Kidney (tissue), 22 donors: ENCODE measurements at places on chromosomes 11 and 22. TPM values are rescaled to one million over a fixed set of nuclear protein-coding genes. Genes with fewer than 3 reads are reported as not detected.

DNA sequence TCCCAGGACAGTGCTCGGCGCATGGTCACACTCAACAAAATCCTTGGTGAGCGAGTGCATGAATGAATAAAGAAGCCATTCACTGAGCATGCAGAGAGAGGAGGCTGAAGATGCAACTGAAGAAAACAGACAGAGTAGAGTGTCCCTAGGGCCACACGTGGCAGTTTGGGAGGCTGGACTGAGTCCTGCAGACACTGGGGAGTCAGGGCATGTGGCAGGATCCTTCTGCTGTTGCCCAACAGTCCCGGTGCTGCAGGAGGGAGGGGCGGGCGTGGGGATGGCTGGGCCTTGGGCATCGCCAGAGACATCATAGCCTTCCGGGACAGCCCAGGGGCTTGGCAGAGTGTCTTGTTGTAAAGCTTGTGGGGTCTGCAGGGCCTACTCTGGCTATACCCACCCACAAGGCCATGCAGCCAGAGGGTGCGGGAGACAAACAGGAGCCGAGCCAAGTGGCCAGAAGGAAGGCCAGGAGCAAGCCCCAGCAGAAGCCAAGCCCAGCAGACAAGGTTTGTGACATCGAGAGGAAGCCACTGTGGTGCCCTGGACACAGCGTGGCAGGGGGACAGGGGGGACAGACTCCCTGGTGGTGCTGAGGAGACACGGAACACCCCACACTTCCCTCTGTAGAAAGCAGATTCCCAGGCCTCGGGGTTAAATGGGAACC is 26.7 kb upstream of the FBLN1 start:
- no peaks in the 10 kb centered on the region for H3K27me3 ChIP-seq
- no peak for DNase-seq
- no peak overlapping the region for H3K27ac ChIP-seq
- no peaks in the 10 kb centered on the region for H3K4me1 ChIP-seq
- no peak overlapping the region for H3K4me3 ChIP-seq

DNA sequence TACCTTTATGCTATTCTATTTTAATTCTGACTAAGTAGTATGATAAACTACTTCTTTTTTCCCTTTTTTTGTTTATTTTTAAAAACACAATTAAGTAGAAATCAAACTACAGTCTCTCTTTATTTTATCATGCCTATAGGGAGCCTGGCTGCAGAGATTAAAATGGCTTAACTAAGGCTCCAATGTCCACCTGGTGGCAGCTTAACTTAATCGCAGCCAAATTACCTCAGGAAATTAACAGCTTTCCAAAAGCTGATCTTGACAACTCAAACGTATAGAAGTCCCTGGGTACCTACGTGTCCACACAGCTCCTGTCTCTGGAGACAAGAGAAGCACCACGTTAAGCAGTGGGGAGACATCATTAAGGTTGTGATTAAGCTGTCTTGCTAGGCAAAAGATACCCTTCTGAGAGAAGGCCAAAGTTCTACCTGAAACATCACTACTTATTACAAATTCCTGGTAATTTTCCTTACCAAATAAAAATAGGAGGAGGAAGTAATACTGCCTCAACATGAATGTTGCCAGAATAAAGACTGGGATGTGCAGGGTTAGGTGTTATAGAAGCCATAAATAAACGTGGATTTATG is 63.2 kb upstream of the SNX19 start:
- peak; percentile 14 for DNase-seq
- H3K4me1 ChIP-seq = no peaks in the 10 kb centered on the region
- H3K27me3 ChIP-seq = no peaks in the 10 kb centered on the region
- H3K36me3 ChIP-seq = no peaks in the 10 kb centered on the region
- no peak overlapping the region for H3K27ac ChIP-seq

- H3K27me3 ChIP-seq = no peaks in the 10 kb centered on the region
- peaks cover 3% of the 10 kb centered on the region for H3K36me3 ChIP-seq
- no peak overlapping the region for H3K27ac ChIP-seq
- H3K4me3 ChIP-seq = no peak overlapping the region
- no peaks in the 10 kb centered on the region for H3K4me1 ChIP-seq
Observed at GRCh38 chr22:38869663-38870062, 2.4 kb downstream of the CBX6 start.

MMP27 gene
- not detected for total RNA-seq

DNA sequence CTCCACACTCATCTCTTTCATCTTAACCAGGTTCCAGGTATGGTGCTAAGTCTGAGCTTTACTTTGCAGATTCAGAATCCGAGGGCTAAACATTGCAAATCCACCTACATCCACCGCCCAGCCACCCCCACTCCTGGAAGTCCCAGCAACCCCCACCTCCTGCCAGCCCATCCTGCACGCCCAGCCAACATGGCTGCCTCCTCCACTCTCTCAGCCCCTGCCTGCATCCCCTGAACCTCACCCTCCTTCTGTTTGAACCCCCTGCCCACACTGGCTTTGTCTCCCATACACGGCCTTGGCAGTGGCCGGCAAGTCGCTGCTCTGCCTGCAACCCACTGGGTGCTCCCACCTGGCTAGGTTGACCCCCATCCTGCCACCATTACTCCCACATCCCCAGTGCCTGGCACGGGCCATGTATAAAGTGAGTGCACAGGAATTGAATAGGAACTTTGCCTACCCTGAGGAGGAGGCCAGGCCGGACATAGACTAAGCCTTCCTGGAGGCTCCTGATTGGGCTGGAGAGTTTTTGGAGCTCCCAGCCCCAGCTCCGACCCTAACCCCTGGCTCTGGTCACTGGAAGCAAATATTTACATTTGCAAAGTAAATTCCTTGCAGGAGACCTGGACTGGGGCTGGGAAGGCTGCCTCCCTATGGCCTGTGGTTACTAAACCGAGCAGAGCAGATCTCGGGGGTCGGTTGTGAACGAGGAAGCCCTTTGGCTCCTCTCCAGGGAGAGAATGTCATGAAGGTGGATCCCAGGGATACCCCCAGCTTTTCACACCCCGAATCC is 14.4 kb downstream of the EMID1 start:
- H3K4me1 ChIP-seq = no peaks in the 10 kb centered on the region
- H3K4me3 ChIP-seq = no peak overlapping the region
- no peak overlapping the region for H3K27ac ChIP-seq
- no peaks in the 10 kb centered on the region for H3K27me3 ChIP-seq
- no peaks in the 10 kb centered on the region for H3K36me3 ChIP-seq

HBB gene
- total RNA-seq = 59.9 TPM

DNA sequence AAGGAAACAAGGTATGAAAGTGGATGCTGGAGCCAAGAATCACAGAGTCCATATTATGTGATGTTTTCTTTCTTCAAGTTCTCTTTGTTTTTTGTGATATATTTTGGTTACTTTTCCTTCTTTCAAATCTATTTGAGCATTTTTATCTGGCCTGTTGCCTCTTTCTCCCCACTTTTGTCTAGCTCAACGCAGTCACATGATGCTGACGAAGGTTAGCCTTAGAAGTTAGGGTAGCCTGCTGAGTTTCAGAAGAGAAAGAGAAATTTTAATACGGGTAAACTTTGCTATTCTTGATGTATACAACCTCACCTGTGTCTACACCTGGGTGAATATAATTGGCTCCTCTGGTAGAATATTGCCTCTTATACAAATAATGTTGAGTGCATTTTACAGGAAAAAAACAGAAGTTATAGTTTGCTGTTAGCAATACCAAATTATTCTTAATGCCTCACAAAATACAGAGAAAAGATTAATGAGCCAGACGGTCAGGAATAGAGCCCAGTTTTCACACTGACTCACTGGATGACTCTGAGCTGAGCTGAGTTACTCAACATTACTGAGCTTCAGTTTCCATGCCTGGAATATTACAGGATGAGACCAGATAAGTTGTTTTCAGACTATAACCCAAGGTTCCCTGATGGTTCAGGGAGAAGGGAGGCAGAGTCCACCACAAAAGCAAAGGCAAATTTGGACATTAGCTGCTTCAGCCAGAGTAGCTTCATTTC is 161.6 kb upstream of the BDNF start:
- no peaks in the 10 kb centered on the region for H3K36me3 ChIP-seq
- H3K27ac ChIP-seq = no peak overlapping the region
- no peaks in the 10 kb centered on the region for H3K4me1 ChIP-seq
- no peaks in the 10 kb centered on the region for H3K27me3 ChIP-seq
- H3K4me3 ChIP-seq = no peak overlapping the region

GRCh38 chr11:46857666-46858065 is 11.6 kb upstream of the CKAP5 start:
- no peak overlapping the region for H3K4me3 ChIP-seq
- no peaks in the 10 kb centered on the region for H3K4me1 ChIP-seq
- no peaks in the 10 kb centered on the region for H3K36me3 ChIP-seq

DNA sequence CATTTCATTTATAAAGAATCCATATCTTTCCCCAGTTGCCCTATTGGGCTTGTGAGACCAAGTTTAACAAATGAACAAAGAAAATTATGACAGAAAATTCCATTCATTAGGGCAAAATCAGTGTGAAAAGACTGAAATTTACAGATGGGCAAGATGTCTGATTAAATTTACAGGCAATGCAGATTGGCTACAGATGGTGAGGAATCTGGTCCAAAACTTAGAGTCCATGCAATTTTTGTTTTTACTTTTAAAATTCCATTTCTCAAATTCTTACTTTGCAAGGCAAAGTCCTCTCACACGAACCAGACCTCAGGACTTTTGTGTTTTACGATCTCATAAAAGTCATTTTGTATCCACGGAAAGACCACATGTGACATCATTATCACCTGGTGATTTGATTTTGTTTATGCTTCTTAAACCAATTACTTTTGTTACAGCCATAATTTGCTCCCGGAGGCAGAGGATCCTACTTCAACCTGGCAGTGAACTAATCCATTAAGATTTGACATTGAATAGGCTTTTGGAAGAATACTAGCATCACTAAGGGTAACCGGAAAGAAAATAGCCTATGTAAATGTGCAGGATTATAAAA is 843.7 kb upstream of the CHORDC1 start:
- no peaks in the 10 kb centered on the region for H3K36me3 ChIP-seq
- H3K27ac ChIP-seq = no peak overlapping the region
- DNase-seq = no peak
- no peaks in the 10 kb centered on the region for H3K27me3 ChIP-seq
- H3K4me3 ChIP-seq = no peak overlapping the region
- H3K4me1 ChIP-seq = no peaks in the 10 kb centered on the region

DNA sequence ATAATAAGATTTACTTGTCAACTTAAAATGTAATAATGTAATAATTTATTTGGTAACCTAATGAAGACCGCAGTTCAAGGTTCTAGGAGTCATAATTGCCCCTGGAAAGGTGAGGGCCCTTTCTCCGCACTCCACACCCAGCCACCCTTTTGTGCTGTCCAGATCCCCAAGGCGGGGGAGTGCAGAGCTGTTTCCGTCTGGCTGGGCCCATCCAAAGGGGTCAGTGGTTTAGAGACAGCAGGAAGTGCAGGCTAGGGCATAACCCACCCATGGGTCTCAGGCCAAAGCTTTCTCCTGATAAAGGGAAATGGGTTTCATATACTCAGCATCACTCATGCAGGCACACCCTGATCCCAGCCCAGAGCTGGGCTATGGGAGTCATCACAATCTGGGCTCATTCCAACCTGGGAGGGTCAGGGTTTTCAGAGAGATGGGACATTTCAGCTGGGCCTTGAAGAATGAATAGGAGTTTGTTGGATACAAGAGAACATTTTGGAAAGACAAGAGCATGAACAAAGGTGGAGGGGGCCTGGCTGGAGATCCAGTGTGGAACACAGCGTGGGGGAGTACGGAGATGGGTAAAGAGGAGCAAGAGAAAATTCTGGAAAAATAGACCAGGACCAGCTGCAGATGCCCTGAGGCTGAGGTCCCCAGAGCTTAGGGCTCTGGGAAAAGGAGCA is 432.2 kb downstream of the TBC1D22A start:
- H3K4me1 ChIP-seq = no peaks in the 10 kb centered on the region
- no peaks in the 10 kb centered on the region for H3K27me3 ChIP-seq
- no peak overlapping the region for H3K4me3 ChIP-seq
- no peak overlapping the region for H3K27ac ChIP-seq

DNA sequence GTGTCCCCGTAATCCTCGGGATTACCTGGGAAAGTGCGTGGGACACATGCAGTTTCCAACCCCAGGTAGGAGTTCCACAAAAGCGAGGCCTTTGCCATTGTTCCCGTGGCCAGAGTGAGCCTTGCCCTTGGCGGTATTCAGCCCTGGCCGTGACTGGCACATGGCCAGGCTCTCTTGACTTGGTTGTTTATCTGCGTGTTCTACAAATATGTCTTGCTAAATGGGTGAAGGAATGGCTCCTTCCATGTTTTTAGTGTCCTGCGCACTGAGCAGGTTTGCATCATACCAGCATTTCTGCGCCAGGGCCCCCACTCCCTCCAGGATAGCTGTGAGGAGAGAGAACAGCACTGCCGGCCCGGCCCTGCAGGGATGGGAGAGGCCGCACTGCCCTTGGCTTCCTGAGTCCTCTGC is 20.0 kb downstream of the POLR3H start:
- H3K27ac ChIP-seq = peak overlapping the region; percentile 84
- no peak overlapping the region for H3K4me3 ChIP-seq
- H3K36me3 ChIP-seq = no peaks in the 10 kb centered on the region
- H3K27me3 ChIP-seq = no peaks in the 10 kb centered on the region
- H3K4me1 ChIP-seq = peaks cover 24% of the 10 kb centered on the region

GRCh38 chr11:1932105-1932480 is 12.6 kb downstream of the TNNT3 start:
- H3K4me3 ChIP-seq = no peak overlapping the region
- DNase-seq = no peak
- no peaks in the 10 kb centered on the region for H3K36me3 ChIP-seq
- no peaks in the 10 kb centered on the region for H3K4me1 ChIP-seq

DNA sequence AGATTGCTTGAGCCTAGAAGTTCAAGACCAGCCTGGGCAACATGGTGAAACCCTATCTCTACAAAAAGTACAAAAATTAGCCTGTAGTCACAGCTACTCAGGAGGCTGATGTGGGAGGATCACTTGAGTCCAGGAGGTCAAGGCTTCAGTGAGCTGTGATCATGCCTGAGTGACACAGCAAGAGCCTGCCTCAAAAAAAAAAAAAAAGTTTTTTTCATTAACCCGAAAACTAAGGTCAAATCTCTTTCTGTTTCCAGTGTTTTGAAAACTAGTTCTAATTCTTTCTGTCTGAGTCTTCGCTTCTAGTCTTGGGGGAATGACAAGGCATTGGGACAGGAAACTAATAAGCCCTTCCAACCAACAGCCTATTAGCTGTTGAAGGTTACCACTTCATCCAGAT is 57.6 kb downstream of the LIF start:
- no peaks in the 10 kb centered on the region for H3K36me3 ChIP-seq
- no peak overlapping the region for H3K4me3 ChIP-seq
- no peaks in the 10 kb centered on the region for H3K27me3 ChIP-seq

GRCh38 chr11:119373921-119374631 is 7.4 kb downstream of the USP2 start:
- no peaks in the 10 kb centered on the region for H3K27me3 ChIP-seq
- H3K4me1 ChIP-seq = no peaks in the 10 kb centered on the region
- peak overlapping the region; percentile 52 for H3K27ac ChIP-seq
- peak; percentile 90 for DNase-seq
- H3K4me3 ChIP-seq = no peak overlapping the region
